Right renal cortex interstitium (tissue), 3 donors: ENCODE measurements at places on chromosomes 5 and 9.

DNA sequence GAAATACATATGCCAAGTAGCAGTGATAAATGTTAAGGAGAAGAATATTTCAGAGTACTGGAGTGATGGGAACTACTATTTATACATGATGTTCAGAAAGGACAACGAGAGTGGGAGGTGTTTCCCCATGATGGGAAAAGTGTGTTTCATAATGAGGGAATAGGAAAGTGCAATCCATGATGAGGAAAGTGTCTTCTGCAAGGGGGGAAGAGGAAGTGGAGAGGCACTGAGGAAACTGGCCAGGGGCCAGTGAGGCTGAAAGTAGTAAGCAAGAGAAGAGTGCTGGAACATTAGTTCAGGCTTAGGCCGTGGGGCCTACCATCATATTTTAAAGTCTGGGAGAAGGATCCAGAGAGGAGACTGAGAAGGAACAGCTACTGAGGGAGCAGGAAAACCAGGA, 327.2 kb downstream of the SLF1 start:
- DNase-seq, result no peak

DNA sequence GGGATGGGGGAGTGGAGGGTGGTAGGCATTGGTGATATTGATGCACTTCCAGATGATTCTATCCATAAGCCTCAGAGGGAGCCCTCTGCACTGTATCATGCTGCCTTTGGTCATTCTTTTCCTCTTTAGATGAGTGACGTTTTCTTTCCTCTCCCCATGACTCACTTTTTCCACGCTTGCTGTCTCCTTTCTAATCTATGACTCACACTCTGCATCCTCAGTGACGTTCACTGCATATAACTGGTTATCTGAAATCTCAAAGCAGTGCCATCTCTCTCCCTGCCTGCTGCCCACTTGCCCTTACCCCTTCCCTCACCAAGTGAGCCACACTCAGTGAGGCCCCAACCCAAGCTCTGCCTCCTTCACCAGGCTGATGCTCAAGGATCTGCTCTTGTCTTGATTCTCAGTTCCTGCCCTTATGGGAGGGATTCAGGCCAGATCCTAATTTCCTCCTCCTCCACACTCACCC, 31.6 kb downstream of the PTGS1 start:
- no peak for DNase-seq

- no peak for DNase-seq
Observed at GRCh38 chr5:10195301-10195700, 54.4 kb downstream of the ATPSCKMT start.

DNA sequence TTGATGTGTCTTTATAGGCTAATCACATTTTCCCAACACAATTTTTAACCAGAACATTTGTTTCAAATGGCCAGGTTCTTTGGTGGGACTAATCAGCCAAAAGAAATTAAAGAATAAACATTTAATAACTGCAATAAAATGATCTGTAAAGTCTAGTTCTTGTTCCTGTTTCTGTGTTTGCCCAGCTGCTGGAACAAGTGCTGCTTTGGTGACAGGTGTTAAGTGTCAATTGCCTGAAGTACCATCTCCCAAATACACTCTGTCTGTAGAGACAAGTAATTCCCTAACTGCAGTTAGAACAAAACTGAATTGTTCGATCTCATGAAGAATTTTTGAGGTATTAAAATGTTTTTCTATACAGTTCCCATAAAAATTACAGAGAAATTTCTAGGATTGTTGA, 402.3 kb upstream of the CHD1 start:
- DNase-seq, result no peak

DNA sequence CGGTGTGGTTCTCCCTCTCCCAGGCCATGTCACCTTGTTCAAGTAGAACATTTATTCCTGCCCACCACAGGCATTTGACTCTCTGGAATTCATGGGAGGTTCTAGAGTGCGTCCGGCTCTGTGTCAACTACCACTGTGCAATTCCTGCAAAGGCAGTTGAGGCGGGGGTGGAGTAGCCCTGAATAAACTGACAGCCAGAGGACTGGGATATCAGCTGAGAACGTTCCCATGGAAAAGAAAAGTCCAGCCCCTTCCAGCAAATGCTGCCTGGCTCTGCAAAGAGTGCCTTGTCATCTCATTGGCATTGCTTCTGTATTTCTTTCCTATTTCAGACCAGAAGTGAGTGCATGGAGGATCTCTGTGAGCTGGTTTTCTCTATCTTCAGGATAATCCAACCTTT, 18.9 kb upstream of the MEGF9 start:
- no peak for DNase-seq

DNA sequence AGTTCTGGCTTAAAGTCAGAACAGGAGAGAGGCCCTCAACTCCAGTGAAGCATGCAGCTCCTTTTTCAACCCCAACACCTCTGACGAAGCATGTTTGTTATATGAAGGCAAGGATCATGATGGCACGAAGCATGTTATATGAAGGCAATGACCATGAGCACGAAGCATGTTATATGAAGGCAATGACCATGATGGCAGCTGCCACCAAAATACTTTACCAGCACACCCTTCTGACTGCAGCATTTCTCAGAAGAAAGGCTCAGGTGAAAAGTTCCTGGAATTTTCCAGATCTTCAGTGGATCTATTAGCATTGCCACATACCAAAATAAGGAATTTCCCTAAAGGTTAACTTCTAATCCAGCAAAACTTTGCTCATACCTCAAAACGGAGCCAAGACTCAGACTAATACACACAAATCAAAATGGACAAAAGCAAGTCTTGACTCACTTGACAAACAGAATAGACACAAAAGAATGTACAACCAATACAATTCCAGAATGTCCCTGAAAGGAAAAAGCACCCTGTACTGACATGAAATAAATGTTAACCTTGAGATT, 217.4 kb downstream of the FANCC start:
- DNase-seq, result no peak

DNA sequence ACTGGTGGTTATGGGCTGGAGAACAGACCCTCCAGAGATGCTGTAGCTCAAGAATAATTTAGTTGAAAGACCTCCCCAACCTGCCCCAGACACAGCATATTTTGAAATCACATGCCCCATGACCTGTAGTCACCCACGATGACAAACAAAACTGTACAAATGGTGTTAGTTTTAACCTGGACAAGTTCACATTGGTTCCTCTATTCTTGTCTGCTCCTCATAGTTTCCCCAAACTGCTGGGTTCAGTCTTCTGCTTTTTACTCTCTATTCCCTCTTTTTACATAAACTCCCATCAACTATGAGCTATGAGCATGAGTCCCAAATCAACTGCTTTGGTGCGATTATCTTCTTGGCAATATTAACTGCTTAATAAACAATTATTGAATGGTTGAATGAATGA, 365.3 kb upstream of the CLINT1 start:
- DNase-seq, result no peak

GRCh38 chr9:134951461-134951860, 33.7 kb upstream of the FCN1 start:
- no peak for DNase-seq

GRCh38 chr5:180555168-180555921, 36.0 kb downstream of the SCGB3A1 start:
- DNase-seq, result no peak

DNA sequence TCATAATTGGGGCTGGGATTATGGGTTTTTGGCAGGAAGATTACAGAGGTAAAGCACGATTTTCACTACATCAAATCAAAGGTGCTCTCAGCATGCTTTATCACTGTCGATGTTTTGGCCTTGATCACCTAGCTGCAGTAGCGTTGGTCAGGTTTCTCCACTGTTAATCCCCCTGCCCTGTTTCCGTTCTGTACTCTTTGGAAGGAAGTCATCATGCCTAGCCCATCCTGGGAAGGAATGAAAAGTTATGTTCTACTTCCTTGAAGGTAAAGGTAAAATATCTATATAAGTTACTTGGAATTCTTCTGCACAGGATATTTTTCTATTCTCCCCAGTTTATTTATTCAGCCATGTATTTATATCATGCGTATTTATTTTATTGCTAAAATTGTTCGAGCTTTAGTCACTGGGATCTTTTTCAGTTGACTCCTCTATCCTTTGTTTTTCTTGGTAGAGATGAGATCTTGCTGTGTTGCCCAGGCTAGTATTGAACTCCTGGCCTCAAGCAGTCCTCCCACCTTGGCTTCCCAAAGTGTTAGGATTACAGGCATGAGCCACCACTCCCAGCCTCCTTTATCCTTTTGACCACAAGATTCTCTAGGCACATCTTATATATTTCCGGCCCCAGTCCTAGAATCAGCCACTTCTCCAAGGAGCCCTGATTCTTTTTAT, 25.3 kb downstream of the FAF2 start:
- no peak for DNase-seq

DNA sequence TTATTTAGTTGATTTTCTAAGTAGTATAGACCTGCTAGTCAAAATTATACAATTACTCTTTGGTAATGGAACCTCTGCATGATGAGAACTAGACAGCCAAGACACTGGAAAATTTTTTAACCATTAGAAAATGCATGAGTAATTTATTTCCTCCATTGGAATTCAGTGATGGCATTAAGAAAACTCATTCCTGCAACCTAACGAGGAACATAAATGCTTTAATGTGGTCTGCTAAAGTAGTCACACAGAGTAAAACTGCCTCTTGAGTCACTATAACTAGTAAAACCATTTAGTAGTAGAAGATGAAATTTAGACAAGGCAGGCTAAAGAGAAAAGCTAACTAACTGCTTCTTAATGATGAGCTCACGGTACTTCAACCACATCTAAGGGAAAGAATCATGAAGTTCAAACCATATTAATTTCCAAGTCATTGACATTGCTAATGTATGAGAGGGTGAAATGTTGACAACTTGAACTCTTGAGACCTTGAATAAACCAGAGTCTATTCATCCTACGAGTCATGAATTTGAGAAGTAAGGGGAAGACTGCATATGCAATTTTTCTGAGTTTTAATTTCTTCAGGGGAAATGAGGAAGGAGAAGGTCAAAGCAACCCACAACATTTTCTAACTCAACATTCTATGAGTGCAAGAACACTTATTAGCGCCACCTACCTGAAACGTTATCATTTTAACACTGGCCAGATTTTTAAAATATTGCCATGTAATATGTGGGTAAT, 74.4 kb downstream of the GLIS3 start:
- DNase-seq, result no peak

- DNase-seq, result no peak
Observed at GRCh38 chr9:69297300-69297980, 27.6 kb upstream of the ENTREP1 start.

GRCh38 chr9:133656211-133657119, 20.3 kb downstream of the DBH start:
- DNase-seq, result no peak

- DNase-seq, result no peak
Observed at GRCh38 chr5:96781031-96781971, 26.4 kb downstream of the ERAP1 start.

GRCh38 chr5:142540922-142541422, 144.9 kb downstream of the FGF1 start:
- no peak for DNase-seq

DNA sequence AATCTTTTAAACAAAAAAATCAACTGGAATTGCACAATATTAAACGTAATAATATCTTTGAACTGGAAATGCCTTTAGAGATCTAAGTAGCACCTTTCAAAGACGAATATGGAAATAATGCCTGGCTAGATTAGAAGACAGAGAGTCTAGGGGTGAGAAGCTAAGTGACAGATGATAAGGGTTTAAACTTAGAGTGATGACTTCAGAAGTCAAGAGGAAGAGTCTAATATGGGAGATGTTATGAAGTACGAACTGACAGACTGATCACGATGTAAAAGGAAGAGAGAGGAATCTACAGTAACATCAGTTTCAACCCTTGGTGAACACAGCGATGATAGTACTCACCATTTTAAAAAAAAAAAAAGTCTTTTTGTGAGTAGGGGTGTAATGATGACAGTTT, 57.9 kb downstream of the HINT1 start:
- DNase-seq, result no peak

- DNase-seq, result no peak
Observed at GRCh38 chr9:108780942-108781734, 74.6 kb downstream of the ACTL7B start.

DNA sequence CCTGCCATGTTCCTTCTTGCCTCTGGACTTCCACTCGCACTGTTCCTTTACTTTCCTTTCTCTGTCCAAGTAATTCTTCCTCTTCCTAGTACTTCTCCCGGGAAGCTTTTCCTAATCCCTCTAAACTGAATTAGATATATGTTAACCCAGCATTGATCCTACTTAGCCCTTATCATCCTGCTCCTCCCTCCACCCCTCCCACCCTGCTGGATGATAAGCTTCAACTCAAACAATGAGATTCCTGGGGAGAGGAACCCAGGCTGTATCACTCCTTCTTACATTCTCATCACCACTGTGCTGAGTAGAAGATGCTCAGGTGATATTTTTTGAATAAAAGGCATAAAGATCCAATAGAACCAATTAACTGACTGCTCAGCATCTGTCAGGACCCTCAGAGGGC, 45.7 kb downstream of the CDK5RAP2 start:
- no peak for DNase-seq

GRCh38 chr9:116939161-116939560, 252.1 kb downstream of the TRIM32 start:
- no peak for DNase-seq

DNA sequence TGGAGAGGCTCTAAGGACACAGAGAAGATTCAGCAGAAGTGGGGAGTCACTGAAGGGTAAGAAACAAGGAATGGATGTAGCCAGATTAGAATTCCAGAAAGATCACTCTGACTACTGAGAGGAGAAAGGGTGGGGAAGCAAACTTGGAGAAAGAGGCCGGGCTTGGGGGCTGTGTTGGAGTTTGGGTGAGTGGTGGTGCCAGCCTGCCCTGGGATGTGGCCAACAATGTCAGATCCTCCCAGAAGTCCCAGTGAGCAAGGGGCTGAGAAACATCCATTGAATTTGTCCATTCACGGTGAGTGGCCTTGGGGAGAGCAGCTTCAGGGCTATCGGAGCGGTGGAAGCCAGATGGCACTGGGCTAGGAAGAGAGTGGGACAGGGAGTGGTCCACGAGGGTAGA, 60.4 kb downstream of the COL15A1 start:
- no peak for DNase-seq

DNA sequence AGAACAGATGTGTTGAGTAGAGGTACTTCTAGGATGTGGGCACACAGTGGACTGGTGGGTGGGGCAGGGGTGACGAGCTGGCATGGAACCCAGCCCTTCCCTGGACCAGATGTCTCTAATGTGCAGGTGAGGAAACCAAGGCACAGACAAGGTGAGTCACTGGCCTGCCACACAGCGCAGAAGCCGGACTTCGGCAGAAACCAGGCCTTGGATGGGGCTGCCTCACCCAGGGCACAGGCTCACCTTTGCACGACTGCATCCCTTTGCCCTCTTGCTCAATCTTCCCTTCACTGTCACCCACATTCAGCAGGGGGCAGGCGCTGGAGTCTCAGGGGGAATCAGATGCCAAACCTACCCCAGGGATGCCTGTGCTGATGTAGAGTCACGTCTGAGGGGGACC, 65.4 kb upstream of the LMX1B start:
- no peak for DNase-seq

- no peak for DNase-seq
Observed at GRCh38 chr5:103602438-103602837, 39.8 kb upstream of the NUDT12 start.

DNA sequence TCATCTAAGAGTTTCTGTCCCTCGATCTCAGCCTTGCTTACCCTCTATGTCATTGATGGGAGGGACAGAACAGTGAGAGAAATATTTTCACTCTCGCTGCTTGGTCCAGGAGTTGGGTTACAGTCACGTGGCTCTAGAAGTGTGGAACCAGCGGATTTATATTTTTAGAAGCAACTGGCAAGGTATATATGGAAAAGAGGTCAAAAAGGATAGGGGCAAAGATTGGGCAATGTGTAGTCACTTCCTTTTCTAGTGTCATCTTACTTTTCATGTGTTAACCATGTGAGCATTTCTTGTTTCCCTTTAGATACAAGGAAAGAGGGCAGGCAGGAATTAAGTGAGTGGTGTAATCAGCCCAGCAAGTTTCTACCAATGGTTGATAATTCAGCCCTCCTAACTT, 111.5 kb upstream of the ZNF366 start:
- DNase-seq, result no peak
